ENCODE measurements at places on chromosomes 11 and 22. TPM values are rescaled to one million over a fixed set of nuclear protein-coding genes. Genes with fewer than 3 reads are reported as not detected.

Gene PKP3
- total RNA-seq = 8.9 TPM

Gene GLYATL2
- total RNA-seq = 0.35 TPM

Gene OR56A1
- total RNA-seq = 0.05 TPM

Gene OOSP4B
- total RNA-seq = not detected

Gene GPHA2
- not detected for total RNA-seq

Gene ACR
- total RNA-seq = not detected

Gene C11orf16
- total RNA-seq = not detected

DNA sequence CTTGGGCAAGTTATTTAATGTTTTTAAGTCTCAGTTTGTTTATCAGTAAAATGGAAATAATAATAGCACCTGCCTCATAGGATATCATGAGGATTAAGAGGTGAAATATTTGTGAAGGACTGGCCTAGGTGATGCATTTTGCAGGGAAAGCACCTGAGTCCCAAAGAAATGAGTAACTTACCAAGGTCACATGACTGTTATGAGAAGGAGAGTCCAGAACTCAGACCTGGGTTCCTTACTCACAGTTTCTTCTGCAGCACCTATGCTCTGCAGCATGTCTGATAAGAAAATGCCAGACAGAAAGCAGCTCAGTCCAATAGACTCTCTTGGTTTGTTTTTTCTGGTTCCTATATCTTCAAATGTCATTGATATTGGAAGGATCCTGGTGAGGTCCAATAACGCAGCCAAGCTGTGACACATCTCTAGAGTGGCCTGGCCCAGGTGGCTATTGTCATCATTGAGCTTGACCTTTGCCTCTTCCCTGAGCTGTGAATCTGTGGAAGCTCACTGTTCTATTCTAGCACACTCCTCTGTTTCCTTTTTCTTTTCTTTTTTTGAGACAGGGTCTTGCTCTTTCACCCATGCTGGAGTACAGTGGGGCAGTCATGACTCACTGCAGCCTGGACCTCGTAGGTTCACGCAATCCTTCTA, 174.7 kb upstream of the NAV2 start:
- no peak for DNase-seq

DNA sequence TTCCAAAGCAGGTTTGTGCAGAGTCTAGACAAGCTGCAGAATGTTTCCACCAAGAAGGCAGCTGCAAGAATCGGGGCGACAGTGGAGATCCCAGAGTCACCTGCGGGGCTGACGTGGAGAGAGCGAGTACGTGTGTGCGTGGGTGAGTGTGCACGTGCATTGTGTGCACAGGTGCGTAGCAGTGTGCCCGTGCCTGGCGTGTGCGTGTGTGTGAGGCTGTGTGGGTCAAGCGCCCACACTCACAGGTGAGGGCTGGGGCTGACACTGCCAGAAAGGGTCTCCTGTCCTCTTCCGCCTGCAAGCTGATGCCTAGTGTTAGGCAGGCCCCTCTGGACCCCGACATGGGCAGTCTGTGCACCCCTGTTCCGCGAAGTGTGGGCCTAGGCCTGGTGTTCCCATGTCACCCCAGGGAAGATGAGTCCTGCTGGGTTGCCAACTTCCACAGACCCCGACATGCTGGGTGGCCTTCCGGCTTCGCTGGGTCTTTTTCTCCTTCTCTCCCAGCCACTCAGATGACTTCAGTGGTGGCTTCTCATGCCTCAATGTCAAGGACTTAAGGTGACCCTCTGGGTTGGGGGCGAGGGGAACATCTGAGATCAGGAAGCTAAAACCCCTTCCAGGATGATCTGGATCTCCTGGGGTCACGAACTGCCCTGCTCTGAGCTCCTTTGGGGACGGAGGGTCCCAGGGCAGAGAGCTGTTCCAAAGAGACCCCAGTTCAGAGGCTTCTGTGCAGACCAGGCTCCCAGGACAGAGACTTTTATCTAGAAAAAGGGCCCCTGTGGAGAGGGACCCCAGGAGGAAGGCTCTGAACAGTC, 10.4 kb upstream of the SYT8 start:
- no peak for DNase-seq

- no peak for DNase-seq
Observed at GRCh38 chr11:129242855-129243254, 50.7 kb upstream of the ARHGAP32 start.

DNA sequence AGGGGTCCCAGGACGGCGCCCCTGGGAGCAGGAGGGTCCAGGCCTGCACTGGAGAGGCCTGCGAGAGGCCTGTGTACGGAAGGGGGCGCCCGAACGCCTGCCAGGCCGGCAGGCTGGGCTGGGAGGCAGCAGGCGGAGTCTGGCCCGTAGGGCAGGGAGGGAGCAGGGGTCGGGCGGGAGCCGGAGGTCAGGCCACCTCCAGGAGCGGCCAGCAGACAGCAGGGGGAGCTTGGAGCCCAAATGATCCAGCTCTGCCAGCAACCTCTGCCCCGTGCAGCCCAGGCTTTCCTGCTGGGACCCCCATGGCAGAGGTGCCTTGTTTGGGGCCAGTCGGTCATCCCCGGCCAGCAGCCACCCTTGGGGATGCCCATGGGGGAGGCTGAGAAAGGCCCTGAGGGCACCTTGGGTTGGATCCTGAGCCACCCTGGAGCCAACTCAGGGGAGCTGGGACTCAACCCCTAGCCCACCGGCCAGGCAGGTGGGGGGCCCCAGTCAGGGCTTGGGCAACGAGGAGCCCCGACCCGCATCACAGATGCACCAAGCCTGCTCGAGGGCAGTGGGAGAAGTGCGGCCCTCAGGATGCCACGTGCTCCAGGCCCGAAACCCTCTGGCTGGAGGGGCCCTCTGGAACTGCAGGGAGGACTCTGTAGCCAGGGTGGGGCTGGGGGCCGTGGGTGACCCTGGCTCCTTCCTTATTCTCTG, 9.6 kb upstream of the SYT8 start:
- peak; percentile 54 for DNase-seq

DNA sequence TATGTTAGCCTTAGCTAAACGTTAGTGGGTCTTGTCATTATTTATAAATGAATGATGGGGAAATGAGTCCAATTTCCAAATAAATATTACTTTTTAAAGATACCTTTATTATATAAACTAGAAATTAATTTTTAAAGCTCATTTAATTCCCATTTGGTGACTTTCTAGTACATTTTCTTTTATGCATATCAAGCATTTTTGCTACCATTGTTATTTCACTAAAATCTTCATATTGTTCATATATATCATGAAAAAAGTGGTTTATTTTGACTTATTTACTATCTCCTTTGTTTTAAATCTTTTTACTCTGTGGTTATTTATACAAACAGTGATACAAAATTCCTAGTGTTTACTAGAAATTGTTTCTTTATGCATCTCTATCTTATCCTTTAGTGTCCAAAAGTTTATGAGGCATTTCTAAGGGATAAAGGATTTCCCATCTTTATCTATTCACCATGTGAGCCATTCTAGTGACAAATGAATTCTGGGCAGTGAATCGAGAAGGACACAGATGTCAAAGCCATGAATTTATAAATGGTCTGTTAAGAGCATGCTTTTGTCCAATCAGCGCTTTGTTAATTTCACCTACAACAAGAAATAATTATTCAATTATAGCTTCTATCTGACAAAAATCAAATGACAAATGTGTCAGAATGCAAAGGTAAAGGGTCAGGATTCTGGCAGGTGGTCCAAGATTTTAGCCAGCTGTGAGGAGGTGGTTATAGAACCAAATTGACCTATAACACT, 70.6 kb downstream of the PRMT3 start:
- no peak for DNase-seq

GRCh38 chr11:126063507-126063852, 814 bp upstream of the CDON start:
- DNase-seq = no peak

DNA sequence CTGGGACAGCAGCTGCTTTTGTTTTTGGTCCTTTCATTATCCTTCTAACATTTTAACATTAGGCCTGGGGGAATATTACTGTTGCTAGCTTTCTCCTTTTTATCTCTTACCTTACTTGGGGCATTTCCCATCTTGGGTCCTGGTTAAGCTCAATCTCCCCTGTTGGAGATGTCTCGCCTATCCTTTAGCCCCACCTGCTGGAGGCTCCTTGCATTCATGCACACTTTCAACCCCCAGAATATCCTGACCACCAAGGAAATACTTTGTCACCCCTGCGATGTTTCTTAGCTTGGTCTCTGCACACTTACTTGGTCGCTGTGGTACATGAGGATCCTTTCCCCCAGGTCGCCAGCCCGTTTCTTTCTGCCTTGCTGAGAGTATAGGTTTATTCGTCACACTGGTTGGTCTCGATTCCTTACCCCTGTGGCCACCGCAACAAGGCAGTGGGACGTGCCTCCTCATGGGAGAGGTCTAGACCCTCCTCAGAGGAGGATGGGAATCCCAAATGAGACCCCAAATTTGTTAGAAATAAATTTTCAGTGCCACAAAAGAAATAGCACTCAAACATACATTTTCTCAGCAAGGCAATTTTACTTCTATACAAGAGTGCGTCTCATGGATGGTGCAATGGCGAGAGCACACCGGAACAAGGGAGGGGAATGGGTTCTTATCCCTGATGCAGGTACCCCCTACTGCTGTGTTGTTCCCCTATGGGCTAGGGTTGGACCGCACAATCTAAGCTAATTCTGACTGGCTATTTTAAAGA, 5.4 kb upstream of the TXN2 start:
- peak; percentile 59 for DNase-seq

- no peak for DNase-seq
Observed at GRCh38 chr22:45977003-45977411, at the start of gene WNT7B. Gene WNT7B, minus strand, starts transcription at chr22:45977162. Its CDS starts 408 bp downstream, at chr22:45976754.

DNA sequence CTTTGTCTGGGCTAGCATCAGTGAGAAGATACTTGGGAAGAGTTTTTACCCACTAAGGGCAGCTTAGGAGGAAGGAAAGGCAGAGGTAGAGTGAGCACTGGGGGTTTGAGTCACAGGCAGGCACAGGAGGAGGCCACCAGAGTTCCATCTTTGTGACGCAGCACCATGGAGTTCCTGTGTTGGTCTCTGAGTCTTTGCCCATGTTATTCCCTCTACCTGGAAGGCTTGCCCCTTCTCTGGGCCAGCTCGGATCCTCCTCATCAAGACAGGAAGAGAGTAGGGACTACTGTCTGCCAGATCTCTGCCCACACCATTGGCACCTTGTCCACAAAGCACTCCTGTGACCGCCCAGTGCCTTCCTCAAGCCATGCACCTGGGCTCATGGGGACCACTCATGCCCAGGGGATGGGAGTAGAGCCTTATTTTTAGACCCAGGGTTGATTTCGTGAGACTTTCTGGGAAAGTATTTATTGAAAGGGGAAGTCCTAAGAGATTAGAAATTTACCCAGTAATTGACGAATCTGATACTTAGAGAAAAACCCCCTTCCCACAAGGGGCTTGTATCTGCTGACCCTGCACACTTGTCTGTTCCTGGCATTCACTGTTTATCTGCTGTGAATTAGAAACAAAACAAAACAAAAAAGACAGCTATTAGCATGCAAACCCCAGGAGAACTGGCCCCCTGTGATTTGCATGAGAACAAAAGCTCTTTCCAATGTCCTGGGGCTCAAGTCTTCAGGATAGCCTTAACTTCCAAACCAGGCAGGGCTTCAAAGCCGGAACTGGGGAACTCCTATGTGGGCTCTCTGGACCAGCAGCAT, 35.9 kb upstream of the MYEOV start:
- DNase-seq = no peak

DNA sequence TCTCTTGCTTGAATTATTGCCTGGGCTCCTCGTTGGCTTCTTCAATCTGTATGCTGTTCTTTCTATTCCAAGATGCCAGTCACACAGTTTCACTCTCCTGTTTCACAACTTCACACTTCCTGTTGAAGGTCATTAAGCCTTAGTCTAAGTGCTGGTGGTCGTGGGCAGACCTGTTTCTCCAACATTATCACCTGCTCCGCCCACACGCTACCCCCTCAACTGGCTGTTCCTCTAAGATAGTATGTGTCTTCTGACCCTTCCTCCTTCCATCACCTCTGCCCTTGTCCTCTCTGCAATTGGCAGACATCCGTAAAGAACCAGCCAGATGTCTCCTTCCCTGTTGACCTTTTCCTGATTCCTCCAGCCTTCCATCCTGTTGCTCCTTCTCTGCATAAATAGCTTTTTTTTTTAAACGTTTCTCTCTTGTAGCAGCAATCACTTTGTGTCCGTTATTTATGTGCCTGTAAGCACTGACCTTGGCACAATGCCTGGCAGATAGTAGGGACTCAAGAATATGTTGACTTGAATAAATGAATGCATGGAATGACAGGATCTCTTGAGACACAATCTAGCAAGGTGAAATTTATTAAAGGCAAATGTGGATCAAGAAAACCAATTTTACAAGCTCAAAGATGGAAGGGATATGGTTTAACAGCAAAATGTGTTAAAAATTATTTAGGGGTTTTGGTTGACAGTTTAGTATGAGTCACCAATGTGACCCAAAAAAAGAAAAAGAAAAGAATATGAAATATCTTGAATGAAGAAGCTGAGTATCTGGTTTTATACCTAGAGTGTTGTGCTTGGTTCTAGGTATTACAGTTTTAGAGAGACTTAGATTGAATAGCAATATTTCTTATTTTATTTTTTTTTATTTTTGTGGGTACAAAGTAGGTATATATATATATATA, 12.6 kb downstream of the DIXDC1 start:
- DNase-seq = no peak

GRCh38 chr11:117993988-117994745, 8.0 kb downstream of the IL10RA start:
- DNase-seq = no peak

GRCh38 chr22:37187891-37188761, at the start of gene C1QTNF6:
Gene C1QTNF6, minus strand, starts transcription at chr22:37188247. Its CDS starts 34 bp downstream, at chr22:37188213.
- no peak for DNase-seq

GRCh38 chr11:131353766-131354165, 16.6 kb upstream of the NTM start:
- peak; percentile 27 for DNase-seq

DNA sequence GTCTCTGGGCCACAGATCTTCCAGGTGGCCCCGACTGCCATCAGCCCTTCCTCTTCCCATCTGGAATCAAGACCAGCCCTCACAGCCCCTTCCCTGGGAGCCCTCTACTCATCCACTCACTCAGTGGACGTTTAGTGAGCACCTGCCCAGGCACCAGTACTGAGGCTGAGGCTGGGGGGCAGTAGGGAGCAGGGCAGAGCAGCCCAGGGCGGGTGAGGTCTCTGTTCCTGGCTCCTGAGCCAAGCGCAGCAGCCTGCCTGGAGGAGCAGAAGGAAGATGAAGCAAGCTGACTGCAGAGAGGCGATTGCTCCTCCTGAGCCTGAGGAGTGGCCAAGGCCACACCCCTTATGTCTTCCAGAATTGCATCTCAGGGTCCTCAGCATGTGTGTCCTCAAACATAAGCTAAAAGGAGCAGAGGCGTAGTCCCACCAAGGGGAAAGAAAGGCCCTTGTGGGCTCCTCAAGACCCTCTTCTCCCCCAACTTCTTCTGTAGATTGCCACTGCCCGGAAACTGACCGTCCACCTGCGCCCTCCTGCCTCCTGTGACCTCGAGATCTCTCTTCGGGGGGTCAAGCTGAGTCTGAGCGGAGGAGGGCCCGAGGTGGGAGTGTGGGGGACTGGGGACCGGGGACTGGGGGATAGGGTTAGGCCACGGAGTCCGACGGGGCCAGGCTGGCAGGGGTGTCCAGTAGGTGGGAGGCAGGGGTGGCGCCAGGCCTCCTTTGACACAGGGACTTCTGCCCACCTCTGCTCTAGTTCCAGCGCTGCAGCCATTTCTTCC, 5.8 kb downstream of the MAPK8IP2 start:
- DNase-seq = no peak

Data from myocyte (in vitro differentiated cells).